Muscle of leg (tissue), 16 donors: ENCODE measurements at places on chromosomes 7 and 10. TPM values are rescaled to one million over a fixed set of nuclear protein-coding genes. Genes with fewer than 3 reads are reported as not detected.

- no peak for DNase-seq
Observed at GRCh38 chr10:131830446-131831130, 70.2 kb upstream of the PPP2R2D start.

- no peak for DNase-seq
Observed at GRCh38 chr7:47419471-47419870, 162.4 kb downstream of the TNS3 start.

DNA sequence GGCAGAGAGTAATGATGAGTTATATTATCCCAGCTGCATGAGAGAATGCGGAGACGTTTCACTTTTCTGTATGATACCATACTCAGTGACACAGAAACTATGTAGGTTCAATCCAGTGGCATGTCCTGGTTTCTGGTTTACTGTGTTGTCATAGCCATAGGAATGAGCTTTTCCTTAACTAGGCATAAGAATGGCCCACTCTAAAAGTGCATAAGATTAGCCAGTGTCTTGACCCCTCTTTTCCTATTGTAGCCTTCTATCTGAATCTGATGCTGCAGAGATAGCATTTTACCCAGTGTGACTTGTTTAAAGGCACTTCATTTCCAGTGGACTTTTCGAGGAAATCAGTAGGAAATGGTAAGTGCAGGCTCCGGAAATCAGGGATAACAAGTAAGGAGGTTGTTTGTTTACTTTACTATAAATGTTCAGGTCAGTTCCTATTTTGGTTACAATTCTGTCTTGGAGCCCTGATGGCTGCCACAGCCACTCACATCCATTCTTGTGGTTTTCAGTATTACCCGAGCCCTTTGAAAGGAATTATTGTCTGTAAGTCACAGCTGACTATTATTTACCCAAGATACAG lies 70.5 kb downstream of the SEMA3A start:
- peak; percentile 58 for DNase-seq

DNA sequence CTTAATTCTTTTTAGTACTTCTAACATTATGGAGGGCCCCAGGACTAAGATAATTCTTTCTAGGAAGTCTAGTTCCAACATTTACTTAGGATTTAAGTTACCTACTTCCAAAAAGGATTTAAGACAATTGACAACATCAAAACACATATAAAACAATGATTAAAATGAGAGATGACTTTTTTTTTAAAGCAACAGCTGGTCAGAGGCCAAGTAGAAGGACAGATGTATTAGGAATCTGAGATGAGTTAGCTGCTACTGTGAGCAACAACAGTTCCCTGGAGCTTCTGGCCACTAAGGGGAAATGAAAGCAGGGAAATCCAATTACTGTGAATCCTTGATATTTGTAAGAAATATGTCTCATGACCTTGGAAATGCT lies 222.3 kb downstream of the PHTF2 start:
- DNase-seq = no peak

Gene CHN2
- total RNA-seq = 10.2 TPM

Gene NIPSNAP2
- total RNA-seq = 67.7 TPM

DNA sequence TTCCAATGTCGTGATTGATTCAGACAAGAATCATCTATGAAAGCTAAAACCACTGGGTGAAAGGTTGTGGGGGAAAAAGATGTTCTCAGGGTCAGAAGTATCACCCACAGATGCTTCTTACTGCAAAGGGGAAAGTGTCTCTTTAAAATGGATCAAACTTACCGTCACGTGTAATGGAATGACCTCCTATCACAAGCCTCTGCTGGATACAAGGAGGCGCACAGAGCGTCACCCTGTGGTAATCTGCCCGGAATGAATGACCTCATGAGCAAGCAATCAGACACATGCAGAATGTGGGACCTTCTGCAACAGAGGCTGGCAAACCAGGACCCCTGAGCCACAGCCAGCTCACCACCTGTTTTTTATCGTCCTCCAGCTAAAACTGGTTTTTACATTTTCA lies 33.0 kb downstream of the WIPF3 start:
- peak; percentile 97 for DNase-seq

- DNase-seq = peak; percentile 13
Observed at GRCh38 chr7:88759230-88760135, at the start of gene ZNF804B. ZNF804B (plus strand) TSS chr7:88759700; CDS start chr7:88759977, 277 bp downstream.

GRCh38 chr10:124864421-124865193 lies 63.0 kb downstream of the ABRAXAS2 start:
- peak; percentile 35 for DNase-seq

GRCh38 chr7:107891636-107892366 lies 818 bp downstream of the DLD start:
- no peak for DNase-seq

Gene PAPOLB
- 0.22 TPM for total RNA-seq

- DNase-seq = no peak
Observed at GRCh38 chr7:1758028-1758858, 88.2 kb downstream of the ELFN1 start.

DNA sequence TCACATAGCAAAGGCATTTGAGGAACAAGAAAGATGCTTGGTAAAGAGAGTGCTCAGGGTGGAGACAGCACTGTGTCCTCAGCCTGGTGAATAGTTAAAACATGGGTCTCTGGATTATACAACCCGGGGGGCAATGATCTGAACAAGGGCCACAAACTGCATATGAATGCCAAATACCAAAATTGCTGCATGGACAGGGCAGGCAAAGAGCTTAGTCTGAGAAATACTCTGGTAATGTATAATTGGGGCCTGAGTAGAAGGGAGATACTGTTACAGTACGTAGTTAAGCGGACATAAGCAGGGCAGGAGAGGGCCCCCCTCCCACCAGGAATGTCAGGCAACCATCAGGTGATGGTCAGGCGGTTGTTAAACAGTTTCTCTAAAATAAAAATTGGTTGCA lies 99.3 kb upstream of the CDK1 start:
- DNase-seq = no peak

DNA sequence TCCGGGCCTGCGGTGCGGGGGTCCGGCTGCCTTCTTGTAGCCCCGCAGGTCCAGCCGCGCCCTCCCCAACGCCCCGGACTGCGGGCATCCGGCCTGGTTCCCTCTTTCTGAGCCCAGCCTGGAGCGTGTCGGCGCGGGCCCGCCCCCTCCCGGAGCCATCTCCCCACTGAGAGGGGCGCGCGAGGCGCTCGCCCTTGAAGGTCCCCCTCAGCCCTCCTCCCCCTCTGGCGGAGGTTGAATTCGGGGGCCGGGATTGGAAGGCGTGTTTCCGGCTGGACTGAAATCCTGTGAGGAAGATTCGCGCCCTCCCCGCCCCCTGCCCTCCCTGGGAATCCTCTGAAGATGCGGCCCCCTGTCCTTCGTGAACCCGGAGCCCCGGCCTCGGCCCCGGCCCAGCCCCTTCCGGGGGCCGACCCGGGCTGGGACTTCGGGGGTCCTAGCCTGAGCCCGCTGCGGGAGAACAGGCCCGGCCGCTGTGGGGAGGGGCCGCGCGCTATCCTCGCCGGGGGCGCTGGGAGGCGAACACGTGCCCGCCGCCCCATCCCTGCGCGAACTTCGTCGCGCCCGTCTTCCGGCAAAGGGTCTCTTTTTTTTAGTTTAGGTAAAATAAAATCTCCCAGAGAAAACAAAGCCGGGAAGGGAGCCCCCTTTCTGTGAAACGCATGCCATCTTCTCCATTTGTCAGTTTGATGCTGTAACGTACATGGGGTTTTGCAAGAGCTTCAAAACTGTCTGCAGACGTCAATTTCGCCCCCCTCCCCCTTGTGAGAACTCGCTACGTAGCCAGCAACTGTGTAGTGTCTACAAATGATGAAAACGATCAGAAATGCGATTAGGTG lies 636 bp downstream of the PDCD4 start:
- DNase-seq = peak; percentile 96

Gene LGI1
- total RNA-seq = 21.1 TPM

DNA sequence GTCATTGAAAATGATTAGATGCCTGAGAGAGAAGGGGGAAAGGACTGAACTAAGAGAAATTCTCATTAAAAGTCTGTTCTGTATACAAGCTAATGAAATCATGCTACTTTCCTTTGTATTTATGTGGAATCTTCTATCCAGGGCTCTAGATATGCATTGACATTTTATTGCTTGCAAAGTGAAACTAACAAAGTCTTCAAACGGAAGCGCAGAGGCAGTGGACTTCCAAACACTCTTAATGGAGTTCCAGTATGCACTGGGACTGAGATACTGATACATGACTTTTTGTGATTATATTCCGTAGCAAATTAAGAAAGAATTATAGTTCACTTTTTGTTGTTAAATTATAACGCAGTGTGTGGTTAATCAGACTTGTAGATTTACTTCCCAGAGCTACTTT lies 166.8 kb upstream of the TBX20 start:
- DNase-seq = peak; percentile 10

- no peak for DNase-seq
Observed at GRCh38 chr10:47404446-47404845, 20.4 kb upstream of the ZNF488 start.

DNA sequence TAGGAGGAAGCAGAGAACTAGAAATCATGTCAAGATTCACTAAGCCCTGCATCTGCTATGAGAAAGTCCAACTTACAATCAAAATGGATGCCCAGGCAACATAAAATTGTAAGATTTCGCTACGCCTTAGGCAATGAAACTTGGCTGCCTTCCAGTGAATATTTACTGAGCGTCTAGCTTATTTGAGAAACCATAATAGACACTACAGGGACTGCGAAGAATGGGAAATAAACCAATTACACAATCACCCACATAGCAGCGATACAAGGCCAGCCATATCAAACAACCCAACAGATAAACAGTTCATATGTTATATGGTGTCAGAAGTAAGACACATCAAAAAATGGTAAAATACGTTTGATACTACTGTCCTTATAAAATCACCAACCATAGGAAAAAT lies 545.0 kb upstream of the C7orf33 start:
- no peak for DNase-seq

GRCh38 chr7:106423821-106424475 lies 139.2 kb upstream of the NAMPT start:
- no peak for DNase-seq

Gene ITIH5
- total RNA-seq = 34.2 TPM

Gene EVX1
- not detected for total RNA-seq

- no peak for DNase-seq
Observed at GRCh38 chr7:131068604-131069021, 259.1 kb upstream of the MKLN1 start.

DNA sequence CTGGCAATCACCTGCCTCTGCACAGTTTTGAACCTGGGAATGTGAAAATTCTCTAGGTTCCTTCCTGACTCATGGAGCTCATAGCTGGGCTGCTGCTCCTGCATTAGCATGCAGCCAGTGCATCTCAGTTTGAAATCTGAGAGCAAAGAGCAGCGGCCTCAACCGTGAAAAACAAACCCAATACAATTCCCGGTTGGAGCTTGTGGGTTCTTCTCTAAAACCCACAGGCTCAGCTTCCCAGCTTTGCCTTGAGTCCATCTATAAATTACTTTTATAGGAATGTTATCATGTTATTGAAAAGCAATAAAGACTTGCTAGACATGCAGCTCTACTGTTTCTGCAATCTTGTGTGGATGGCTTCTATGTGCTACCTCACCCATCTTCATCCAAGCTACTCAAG lies 191.7 kb downstream of the CXCL12 start:
- no peak for DNase-seq

Gene PLOD3
- total RNA-seq = 24.8 TPM

DNA sequence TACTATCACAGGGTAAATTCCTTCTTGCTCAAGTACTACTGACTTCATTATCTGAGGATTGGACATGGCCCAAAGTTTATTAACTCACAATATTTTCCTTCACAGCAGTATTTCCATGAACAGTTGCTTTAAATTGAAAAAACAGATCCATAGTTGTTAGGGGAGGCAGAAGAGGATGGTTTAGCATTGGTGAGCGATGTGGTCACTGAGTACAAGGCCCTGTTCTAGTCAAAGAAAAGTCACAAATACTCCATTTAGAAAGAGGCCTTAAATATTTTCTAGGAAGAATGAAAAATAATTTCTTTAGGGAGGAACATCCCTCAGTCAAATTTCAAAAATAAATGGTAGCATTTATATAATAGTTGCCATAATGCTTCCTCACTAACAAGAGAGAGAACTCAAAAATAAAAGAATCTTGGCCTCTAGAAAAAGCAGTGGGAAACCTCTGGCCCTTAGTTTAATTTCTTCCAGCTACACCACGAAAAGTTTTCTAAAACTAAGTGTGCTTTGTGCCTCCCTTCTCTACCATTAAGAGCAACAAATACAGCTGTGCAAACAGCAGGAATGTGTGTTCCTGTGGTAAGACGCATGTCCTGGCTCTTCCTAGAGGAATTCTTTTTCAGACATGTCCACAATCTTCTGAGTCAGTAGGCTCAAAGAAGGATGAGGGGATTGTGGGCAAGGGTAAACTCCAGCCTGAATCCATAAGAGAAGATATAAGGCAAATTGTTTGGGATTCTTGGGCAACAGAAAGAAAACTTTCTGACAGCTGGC lies 105.7 kb downstream of the HOXA1 start:
- DNase-seq = peak; percentile 70

Gene LEP
- total RNA-seq = not detected

GRCh38 chr7:16417906-16418305 lies 3.4 kb downstream of the CRPPA start:
- DNase-seq = no peak

DNA sequence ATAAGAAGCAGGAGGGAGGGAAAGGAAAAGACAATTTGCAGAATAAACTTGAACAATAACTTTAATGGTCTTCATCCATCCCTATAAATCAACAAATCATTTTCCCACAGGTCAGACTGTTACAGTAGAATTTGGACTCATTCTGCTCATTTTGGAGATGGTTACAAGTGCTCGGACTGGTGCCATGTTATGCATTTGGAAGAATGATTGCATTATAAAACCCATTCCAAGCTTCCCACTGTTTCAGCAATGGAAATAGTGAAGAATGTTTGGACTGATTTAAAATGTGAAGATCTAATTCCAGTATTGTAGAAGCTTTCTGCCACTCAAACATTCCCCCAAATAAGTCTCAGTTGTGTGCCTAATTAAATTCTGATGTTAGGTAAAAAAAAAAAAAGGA lies 99.7 kb upstream of the ZEB1 start:
- peak; percentile 92 for DNase-seq

- peak; percentile 96 for DNase-seq
Observed at GRCh38 chr10:117609095-117609795, 66.7 kb downstream of the EMX2 start.

- DNase-seq = peak; percentile 87
Observed at GRCh38 chr10:72709041-72709440, 17.1 kb downstream of the MCU start.

DNA sequence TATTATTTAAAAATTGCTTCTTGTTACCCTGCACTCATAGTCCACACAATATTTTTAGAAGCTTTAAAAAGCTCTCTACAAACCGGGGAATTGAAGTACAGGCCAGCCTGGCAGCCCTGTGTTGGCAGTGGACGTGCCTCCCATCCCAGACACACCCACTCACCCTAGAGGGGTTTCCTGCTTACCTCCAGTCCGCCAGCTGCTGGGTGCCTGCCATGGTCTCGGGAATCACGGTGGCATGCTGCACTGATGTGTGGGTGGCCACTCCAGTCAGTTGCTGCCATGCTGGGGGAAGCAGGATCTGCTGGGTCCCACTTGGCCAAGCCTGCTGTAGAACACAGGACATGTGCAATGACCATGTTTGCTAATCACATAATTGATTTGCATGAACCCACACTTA lies 80.4 kb downstream of the CLEC2L start:
- DNase-seq = no peak
